DMS 273 treated with DMSO at 0.1 percent for 48 hours (cell line): ENCODE measurements at places on chromosomes 2 and 18.

DNA sequence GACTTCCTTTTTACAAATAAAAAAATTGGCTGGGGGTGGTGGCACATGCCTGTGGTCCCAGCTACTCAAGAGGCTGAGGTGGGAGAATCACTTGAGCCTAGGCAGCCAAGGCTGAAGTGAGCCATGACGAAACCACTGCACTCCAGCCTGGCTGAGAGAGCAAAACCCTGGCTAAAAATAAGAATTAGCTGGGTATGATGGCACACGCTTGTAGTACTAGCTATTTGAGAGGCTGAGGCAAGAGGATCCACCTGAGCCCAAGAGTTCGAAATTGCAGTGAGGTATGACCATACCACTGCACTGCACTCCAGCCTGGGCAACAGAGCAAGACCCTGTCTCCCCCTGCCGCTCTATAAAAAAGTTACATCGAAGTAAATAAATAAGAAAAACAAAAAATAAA is 33.7 kb downstream of the GFPT1 start:
- no peak for DNase-seq

GRCh38 chr2:217049956-217050355 is 190.1 kb upstream of the TNP1 start:
- no peak for DNase-seq

DNA sequence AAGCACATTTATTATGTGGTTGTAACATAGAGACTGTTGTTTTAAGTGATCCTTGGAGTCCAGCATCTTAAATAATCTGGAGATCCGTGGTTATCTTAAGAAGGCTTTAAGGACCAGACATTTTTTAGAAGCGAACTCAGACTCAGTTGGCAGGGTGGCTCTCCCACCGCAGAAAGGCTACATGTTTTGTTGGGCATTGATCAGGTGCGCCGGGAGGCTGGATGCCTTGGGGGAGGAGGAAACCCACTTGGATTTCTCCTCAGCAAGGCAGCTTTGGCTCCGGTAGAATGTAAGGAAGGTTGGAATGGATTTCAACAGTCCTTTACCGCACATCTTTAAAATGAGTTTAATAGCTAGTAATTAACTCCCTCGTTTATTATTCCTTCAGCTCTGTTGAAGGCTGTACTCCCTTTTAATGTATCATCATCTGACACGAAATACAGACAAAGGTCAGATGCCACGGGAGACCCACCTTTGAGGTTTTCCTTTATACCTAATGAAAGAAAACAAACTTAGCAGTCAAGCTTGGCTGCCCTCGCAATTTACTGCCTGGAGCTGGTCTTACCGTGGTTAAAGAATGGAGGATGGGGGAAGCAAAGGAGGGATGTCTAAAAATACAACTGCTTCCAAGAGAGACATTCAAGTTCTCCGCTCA is 1.2 kb downstream of the TMEM200C start:
- DNase-seq = no peak

DNA sequence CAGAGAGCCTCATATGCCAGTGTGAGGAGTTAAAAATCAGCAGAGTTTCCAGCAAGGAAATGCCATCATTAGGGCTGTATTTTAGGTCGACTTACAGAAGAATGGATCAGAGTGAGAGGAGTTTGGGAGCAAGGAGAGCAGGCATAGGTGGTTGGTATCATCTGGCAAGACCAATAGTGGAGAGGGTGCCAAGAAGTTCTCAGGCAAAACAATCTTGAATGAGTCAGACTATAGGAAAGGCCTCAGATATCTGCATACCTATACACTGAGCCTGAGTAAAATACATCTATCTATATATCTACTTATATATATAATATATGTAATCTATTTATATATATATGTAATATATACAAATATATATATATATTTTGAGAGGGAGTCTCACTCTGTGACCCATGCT is 57.3 kb downstream of the TMEFF2 start:
- DNase-seq = no peak

- DNase-seq = no peak
Measured at GRCh38 chr2:242020196-242021004, 150.9 kb downstream of the RTP5 start.

DNA sequence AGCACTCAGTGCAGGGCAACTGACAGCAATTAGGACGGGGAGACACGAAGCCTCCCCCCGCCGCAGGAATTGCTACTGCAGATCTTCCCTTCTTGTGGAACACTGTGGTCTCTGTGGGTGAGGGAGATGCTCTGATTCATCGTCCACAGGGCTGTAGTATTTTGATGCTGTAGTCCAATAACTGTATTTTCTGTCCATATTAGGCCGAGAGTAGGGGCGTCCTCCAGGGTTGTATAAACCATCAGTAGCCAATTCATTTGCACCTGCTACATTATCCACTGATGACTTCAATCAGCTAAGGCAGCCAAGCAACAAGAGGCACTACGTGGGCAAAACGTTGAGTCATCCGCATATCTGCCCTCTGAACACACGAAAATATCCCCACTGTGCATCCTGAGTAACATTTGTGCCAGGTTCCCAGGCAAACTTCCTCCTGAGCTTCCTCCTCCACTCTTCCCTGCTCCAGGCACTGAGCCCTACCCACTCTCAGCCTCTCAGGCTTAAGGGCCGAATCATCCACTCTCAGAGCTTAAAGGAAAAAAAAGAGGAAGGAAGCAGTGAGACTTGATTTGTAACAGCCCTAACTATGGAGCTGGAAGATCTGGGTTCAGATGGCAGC is 62.1 kb downstream of the LBH start:
- DNase-seq = no peak

GRCh38 chr2:31241625-31242270 is 7.8 kb downstream of the EHD3 start:
- DNase-seq = no peak

DNA sequence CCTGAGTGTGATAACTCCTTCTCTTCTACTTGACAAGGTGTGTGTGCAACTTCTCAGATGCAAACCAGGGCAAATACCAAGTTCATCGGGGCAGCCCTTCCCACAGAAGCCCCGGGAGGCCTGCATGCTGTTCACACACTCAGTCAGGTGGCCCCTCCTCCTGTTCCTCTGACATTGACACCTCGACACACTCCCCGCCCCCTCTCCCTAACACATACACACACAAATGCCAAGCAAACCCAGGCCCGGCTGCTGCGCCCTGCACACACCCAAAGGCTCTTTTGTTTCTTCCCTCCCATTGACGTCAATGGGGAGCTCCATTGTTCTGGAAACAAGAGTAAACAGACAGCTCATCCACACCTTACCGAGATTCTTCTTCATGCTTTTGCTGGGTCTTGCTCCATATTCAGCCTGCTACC is 1.7 kb upstream of the PER2 start:
- DNase-seq = no peak

GRCh38 chr2:121489911-121490583 is 40.6 kb upstream of the RNU4ATAC start:
- no peak for DNase-seq

- DNase-seq = no peak
Measured at GRCh38 chr2:160207804-160208654, 8.0 kb upstream of the ITGB6 start.

DNA sequence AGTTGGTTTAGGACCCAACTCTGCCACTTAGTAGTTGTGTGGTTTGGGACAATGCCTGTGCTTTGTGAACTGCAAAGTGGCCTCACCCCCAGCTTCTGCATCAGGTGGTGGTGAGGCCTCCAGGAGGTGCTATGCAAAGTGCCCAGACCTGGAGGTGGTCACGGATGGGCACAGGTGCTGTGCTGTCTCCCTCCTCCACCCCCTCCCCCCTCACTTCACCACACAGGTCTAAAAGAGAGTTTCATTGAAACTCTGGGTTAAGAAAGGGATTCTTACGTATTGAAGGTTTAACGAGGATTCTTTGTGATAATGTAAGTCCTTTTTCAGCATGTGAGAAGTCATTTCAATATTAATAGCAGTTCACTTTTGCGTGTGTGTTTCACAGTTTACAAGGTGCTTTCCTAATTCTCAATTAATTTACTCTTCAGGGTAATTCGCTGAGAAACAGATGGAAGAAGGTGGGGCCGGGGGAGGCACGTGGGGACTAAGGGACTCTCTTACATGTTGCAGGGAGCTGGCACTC is 369.9 kb downstream of the LPIN1 start:
- DNase-seq = no peak

GRCh38 chr2:95264624-95265023 is 9.6 kb upstream of the PROM2 start:
- DNase-seq = no peak

GRCh38 chr18:63271148-63271547 is 48.4 kb downstream of the BCL2 start:
- peak; percentile 74 for DNase-seq

GRCh38 chr2:53969968-53970723 is 647 bp downstream of the PSME4 start:
- peak; percentile 6 for DNase-seq

DNA sequence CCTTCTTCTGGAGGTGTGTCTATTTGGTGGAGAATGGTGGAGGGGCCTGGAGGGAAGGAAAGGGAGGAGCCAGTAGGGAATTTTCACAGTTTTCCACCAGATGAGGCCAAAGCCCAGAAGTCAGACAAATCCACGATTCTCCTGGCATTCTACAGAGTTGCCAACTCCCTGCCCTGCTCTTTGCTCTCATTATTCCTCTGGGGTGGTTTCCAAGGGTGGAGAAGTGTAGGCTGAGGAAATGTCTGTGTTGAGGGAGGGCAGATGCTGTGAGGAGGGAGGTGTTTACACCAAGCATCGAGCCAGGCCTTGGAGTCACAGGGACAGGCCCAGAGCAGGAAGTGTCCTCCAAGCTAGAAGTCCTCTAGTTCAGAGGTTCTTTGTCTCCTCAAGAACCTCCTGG is 124.1 kb upstream of the LGALSL start:
- no peak for DNase-seq

DNA sequence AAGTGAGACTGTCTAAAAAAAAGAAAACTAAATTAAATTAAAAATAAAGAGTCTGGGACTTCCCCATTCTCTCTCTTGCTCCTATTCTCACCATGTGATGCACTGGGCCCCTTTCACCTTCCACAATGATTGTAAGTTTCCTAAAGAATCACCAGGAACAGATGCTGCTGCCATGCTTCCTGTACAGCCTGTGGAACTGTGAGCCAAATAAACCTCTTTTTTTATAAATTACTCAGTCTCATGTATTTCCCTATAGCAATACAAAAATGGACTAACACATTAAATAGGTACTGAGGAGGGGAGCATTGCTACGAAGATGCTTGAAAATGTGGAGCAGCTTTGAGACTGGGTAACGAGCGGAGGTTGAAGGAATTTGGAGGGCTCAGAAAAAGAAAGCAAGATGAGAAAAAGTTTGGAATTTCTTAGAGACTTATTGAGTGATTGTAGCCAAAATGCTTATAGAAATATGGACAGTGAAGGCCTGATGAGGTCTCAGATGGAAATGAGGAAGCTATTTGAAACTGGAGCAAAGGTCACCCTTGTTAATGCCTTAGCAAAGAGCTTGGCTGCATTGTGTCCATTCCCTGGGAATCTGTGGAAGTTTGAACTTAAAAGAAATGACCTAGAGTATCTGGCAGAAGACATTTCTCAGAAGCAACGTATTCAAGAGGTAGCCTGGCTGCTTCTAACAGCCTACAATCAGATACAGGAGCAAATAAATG is 128.7 kb downstream of the EIPR1 start:
- DNase-seq = no peak

DNA sequence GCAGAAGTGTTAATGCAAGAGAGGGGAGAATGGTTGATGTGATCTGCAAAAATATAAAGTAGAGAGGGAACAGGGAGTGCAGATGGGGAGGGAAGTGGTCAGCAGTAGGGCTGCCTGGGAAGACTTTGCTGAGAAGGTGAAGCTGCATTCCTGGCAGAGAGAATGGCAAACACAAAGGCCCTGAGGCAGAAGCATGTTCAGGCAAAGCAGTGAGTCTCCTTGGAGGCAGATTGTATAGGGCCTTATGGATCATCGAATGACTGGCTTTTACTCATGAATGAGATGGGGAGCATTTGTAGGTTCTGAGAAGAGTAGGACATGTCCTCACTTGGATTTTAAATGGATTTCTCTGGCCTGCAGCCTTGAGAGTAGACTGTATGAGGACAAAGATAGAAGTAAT is 9.5 kb downstream of the ITGA6 start:
- DNase-seq = no peak

DNA sequence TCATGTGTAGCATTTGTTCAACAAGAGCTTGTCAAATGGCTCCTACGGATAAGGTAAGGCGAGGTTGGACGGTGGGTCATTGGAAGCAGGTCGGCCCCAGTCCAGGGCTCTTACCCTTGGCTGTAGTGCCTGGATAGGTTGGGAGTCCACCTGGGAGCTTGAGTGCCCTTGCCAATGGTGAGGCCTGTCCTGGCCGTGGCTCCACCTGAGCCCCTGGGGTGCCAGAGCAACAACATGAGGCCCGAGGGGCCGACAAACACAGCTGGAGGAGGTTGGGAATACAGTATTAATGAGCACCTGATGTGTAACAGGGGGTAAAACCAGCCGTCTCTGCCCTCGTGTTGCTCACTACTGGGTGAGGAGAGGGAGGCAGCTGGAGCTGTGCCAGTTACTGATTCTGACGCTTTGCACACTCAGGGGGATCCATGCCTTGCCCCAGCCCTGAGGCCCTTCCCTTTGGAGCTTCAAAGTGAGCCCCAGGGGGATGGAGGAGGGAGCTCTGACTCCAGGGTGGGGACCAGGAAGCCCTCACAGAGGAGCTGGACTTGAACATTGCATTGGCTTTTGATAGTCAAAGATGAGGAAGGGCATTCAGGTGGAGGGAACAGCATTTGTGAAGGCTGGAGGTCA is 87.2 kb downstream of the RHOB start:
- no peak for DNase-seq

DNA sequence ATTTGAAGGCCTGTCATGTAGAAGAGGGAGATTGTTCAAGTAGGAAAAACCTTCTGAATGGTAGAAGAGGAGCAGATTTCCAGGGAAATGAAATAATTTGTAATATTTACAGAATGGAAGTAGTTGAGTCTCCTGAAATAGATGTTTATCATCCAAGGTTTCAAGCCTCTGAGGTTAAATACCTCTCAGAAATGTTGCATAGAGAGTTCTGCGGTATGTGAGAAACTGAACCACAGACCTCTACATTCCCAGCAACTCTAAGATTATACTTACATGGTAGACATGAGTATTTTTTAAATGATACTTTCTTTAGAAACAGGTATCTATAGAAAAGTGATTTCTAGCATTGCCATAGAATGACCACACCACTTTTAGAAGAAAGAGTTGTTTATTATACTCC is 379.8 kb upstream of the FANCL start:
- DNase-seq = no peak

- DNase-seq = no peak
Measured at GRCh38 chr2:236565212-236565611, 4.4 kb upstream of the ACKR3 start.

GRCh38 chr18:49596687-49597086 is 34.8 kb downstream of the LIPG start:
- DNase-seq = no peak
